ENCODE measurements at places on chromosomes 2 and 18.

- no peak for DNase-seq
Measured at GRCh38 chr18:44171301-44171700, 509.4 kb upstream of the SETBP1 start.

DNA sequence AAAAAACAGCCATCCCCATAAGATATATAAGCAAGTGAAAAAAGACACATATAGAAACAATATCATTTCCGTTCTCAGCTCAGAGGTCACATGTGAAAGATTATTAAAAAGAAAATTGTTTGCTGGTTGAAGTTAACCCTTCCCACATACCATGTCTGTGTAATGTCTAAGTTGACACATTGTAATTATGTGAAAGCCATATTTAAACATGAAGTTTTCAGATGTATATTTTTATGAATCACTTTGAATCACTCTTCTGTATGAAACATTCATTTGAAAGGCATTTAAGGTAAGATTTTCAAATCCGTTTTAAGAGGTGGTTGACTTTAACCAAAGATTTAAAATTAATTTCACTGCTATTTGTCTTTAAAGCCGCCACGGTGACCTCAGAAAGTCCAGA lies 441.9 kb downstream of the RND3 start:
- no peak for DNase-seq

DNA sequence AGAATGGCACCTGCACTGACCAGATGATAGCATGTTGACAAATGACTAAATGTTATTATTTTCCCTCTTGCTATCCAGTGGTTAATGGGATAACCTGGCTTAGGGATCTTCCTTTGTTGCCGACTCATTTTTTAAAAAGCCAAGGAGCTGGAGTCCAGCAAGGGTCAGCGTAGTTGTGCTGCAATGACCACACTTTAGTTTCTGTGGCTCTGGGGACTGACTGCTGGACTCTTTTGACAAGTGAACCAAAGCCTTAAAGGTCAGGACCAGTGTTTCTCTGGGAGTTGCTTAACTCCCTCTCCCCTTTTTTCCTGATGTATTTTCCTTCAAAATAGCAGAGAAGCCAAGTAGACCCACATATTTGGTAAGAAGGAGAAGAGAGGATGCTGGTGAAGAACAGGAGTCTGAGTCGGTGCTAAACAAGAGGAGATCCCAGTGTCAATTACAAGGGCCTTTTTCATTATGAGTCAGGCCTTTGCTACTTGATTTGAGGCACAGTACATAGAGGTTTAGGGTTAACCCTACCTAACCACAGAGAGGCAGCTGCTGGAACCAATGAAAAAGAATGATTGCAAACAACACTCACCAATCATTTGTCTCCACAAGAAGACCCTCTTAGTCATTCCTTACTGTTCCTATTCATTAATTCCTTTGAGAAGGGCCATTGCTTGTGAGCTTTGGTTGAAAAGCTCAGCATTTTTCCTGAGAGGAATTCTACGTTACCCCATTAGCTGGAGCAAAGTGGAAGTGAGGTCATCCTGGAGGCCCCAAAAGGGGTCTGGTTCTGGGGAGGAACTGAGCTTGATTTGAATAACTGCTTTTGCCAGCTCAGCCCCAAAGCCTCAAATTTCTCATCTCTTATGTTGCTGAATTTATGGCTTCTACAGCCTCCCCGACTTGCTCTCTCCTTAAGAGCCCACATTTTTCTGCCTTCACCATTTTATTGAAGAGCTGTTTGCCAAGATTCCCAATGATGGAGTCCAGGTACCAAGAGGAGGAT lies 137.6 kb upstream of the HNMT start:
- DNase-seq = no peak

- DNase-seq = no peak
Measured at GRCh38 chr2:216535454-216535995, 36.9 kb downstream of the RPL37A start.

DNA sequence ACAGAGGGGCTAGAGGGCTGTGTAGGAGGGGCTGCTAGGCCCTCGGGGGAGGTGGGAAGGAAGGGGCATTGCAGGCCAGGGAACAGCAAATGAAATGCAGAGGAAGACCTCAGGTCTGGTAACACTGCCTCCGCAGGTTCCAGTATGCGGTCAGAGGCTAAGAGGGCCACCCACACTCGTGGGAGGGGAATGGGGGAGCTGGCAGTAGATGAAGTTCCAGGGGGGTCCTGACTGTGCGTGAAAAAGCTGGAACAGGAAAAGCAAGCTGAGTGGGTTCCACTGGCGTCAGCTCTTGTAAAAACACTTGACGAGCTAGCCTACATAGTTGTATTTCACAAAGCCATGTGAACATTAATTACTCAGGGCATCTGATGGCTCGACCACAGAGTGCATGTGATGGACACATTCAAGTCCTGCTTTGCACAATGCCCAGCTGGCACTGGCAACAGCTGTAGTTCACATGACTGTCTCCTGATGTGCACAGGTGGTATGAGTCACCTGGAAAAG lies 29.0 kb upstream of the PTPN4 start:
- no peak for DNase-seq

GRCh38 chr2:70986499-70987189 lies 8.0 kb downstream of the TEX261 start:
- DNase-seq = peak; percentile 44

DNA sequence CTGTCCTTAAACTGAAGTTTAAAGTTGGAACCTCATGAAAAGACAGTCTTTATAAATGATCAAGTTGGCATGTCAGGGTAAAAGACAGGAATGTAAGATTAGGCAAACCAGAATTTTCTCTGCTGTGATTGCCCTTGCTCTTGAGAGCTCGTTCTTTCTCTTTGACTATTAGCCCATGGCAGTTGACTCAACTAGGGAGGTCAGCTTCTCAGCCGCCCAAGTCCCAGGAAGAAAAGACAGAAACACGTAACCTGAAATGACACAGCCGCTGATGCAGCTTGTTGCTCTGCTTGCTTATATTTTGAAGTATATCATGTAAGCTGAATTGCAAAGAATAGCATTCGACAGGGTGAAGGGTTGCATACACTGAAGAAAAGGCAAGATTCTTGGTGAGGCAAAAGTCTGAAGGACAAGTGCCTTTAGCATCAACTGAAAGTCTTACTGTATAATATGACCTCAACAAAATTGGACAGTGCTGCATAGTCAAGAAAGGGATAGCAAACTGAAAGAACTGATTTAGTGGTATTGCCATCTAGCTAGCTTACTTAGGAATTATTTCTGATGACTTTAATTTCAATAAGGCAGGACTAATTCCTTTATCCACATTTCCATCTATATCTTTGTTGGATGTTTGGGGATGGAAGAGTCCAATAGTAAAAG lies 54.7 kb downstream of the ARHGAP15 start:
- DNase-seq = no peak

GRCh38 chr2:171482877-171483276 lies 39.4 kb upstream of the CYBRD1 start:
- DNase-seq = no peak

GRCh38 chr2:53028225-53028624 lies 739.4 kb upstream of the CHAC2 start:
- DNase-seq = no peak
